ENCODE measurements at places on chromosomes 12 and 14.

DNA sequence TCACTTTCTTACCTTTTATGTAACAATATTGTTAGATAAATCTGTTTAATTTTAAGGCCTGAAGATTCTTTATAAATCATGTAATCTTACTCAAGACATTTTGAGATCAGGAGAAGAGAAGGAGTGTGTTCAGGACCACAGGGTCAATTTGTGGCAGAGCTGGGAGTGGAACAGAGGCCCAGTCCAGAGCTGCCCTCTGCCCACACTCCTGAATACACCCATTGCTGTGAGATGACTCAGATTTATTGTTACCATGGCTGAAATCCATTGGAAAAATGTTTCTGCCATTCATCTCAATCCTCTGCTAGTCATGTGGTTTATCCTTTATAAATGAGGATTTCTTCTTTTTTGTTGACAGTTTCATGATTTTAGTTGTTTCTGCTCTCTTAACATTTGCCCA, 100.5 kb upstream of the STXBP6 start:
- no peak for DNase-seq

DNA sequence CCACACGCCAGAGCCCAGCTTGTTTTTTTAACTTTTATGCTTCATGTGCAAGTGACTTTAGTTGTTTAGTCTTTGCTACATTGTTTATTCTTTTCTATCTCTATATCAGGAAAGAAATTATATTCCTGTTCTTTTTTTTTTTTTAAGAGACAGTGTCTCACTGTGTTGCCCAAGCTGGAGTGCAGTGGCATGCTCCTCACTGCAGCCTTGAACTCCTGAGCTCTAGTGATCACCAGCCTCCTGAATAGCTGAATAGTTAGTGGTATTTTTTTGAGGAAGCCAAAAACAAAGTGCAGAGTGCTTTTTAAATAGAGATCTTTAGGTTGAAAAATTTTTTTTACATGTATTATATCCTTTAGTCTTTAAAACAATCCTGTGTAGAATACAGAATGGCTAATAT, 58.2 kb downstream of the ETNK1 start:
- DNase-seq = no peak

- DNase-seq = no peak
Observed at GRCh38 chr12:68601767-68602166, 8.9 kb upstream of the RAP1B start.

DNA sequence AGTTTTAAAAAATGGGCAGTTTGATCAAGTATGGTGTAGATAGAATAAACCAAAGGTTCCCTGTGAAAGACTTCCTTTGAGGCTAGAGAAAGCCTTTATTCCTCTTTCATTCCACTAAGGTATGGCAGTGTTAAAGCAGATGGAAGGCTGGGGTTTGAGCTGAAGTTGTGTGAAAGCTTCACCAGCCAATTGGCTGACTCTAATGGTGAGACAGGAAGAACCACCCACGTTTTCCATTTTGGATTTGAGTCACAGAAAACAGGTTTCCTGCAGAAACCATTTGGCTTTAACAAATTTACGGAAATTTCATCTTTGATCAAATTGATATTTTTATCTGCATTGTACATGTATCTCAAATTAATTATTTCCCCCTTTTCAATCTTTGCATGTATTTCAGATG, 455.0 kb downstream of the PCNX1 start:
- DNase-seq = no peak

DNA sequence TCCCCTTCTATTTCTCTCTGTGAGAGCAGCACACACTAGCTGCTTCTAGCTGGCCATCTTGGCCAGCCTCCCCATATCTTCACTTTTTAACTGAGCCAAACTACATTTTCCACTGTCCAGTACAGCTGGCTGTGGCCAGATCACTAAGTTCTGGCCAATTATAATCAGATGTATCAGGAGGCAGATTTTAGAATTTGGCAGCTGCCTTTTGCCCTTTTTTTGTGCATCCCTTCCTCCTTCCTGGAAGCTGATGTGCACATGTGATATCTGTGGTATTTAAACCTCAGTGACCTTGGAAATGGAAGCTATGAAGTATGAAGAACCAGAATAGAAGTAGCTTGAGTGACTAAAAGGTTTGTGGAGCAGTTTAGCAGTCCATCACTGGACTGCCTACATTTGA, 49.8 kb upstream of the ANO6 start:
- no peak for DNase-seq

- no peak for DNase-seq
Observed at GRCh38 chr14:52769887-52770286, 21.5 kb downstream of the GNPNAT1 start.

GRCh38 chr14:20976291-20976690, 13.5 kb upstream of the METTL17 start:
- no peak for DNase-seq

GRCh38 chr12:94109160-94109559, 39.2 kb upstream of the PLXNC1 start:
- DNase-seq = no peak

DNA sequence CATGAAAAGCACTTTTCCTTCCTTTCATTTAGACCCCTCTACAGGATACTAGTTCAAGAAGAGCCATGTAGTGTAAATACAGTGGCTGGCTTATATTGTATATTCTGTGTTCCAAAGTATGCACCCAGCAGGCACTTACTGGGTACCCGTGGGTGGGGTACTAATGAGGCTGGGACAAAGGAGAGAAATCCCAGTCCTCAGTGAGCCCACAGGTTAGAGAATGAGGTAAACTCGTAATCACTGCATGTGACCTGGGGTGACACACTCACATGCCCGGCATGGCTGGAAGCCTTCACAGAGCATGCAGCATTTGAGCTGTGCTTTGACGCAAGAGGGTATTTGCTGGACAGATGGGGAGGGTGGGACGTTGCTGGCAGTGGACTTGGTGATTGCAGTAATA, 17.1 kb downstream of the SLC24A4 start:
- DNase-seq = no peak

- no peak for DNase-seq
Observed at GRCh38 chr14:75267141-75267721, 11.4 kb upstream of the FOS start.

- no peak for DNase-seq
Observed at GRCh38 chr14:74348735-74349463, 628 bp downstream of the VRTN start.

- no peak for DNase-seq
Observed at GRCh38 chr14:76546426-76547221, 170.7 kb downstream of the ESRRB start.

DNA sequence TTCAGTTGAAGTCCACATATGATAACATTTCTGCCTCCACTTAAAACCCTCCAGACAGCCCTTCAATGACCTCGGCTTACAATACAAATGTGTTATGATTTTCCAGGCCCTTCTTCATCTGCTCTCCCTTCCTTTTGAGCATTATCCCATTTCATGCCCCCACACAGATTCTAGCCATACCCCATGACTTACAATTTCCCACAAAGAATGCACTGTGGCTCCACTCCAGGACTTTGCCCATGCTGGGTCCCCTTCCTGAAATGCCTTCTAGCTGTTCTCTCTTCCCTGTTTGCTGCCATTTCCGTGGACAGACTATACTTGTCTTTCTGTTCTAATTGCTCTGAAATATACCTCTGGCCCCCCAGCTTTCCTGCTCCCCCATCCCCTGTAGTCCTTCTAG, 963.2 kb downstream of the DIO2 start:
- DNase-seq = no peak

DNA sequence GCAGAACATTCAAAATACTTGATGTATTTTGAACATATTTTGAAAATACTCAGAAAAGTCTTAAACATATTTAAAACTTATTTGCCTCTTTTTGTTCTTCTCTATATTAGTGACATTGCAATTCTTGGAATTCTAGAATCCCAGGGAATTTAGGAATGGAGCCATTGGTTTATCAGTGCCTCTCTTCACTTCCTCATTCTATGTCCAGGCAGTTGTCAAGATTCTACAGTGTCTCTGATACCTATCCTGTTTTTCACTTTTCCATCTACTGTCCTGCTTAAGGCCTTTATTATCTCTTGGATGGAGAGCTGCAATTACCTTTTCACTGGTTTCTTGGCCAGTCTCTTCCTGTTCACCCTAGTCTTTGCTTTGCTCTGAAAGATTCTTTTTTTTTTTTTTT, 144.6 kb downstream of the TTLL5 start:
- no peak for DNase-seq

- no peak for DNase-seq
Observed at GRCh38 chr12:19074700-19075099, 54.8 kb upstream of the PLEKHA5 start.

GRCh38 chr12:67592228-67593011, 56.1 kb upstream of the DYRK2 start:
- no peak for DNase-seq

DNA sequence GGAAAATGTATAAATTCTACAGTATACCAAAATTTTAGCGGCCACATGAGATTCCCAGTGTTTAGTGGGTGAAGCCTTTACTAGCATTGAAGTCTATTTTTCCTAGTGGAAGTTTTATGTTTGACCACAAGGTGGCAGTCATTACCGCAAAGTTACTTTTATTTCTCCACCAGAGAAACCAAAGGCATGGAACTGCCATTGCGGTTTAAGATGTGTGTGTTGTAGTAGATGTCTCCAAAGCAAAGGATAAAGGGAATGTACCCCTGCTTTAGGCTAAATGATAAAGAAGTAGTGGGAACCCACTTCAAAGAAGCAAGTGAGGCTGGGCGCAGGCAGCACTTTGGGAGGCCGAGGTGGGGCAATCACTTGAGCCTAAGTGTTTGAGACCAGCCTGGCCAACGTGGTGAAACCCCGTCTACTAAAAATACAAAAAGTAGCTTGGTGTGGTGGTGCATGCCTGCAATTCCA, 140.5 kb downstream of the PRKCH start:
- DNase-seq = no peak

- DNase-seq = no peak
Observed at GRCh38 chr14:103989964-103990363, 47.6 kb upstream of the RD3L start.

DNA sequence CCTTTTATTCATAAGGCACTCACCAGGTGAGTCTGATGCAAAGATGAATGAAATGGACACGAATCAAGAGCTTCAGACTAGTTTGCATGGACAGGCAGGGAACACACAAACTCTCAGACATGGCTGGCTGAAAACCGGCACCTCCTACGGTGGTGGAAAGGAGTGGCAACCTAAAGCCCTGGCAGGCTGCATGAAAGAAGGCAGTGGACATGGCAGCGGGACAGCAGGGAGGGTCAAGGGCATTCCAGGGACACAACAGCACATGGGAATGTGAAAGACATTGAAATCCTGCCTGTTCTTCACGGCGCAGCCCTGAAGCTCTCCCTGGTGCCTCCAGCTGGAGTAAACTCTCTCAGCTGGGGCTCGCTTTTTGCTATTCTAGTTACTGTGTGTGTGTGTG, 16.6 kb upstream of the LRTM2 start:
- DNase-seq = no peak

DNA sequence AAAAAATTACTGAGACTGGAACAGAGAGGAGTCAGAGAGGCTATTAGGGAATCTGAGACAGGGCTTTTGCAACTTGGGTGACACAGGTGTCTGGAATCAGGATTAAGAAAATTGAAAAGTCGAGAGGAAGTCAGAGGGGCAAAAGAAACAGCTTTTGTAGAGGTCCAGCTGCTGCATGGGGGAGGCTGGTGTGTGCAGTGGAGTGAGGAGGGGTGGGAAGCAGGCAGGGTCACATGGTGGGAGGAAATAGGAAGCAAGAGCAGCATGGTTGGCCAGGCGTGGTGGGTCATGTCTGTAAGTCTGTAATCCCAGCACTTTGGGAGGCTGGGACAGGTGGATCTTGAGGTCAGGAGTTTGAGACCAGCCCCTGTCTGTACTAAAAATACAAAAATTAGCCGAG, 69.7 kb upstream of the VRK1 start:
- DNase-seq = no peak

DNA sequence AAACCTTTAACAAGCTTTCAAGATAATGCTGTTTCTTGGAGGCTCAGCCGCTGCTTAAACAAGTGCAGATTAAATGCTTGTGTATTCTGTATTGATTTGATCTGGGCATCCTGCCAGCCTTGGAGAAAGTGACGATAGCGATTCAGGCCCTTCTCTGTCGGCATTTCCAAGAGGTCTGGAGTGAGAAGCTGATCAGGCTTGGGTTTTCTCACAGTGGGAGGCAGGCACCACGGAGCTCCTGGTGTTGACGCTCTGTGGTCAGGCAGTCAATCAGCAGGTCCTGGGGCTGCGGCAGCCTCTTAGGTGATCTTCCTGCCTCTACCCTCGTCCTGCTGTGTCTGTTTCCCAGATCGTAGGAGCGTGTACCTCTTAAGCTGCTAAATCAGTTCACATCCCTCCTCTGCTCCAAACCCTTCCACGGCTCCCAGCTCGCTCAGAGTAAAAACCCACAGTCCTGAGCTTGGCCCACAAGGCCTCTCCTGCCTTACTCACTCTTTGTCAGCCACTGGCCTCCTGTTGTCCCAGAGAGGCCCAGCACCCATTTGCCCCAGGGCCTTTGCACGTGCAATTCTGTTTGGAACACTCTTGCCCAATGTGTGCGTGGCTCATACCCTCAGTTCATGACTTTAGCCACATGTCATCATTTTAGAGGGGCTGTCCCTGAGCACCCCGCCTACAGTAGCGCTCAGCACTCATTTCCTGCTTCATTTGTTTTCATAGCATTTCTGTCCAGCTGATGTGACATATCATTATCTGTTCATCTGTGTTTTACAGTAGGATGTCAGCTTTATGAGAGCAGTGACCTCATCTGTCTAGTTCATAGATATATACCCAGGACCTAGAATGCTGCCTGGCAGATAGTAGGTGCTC, 155.4 kb downstream of the AACS start:
- no peak for DNase-seq

- DNase-seq = no peak
Observed at GRCh38 chr12:69991690-69992288, 166.8 kb downstream of the MYRFL start.

GRCh38 chr12:53594897-53595615, 31.1 kb downstream of the ATF7 start:
- DNase-seq = no peak

- no peak for DNase-seq
Observed at GRCh38 chr14:34615507-34615906, 14.4 kb downstream of the SNX6 start.

GRCh38 chr12:75503459-75503858, 8.0 kb downstream of the KRR1 start:
- no peak for DNase-seq

- DNase-seq = no peak
Observed at GRCh38 chr12:26918321-26919215, 19.2 kb downstream of the INTS13 start.

DNA sequence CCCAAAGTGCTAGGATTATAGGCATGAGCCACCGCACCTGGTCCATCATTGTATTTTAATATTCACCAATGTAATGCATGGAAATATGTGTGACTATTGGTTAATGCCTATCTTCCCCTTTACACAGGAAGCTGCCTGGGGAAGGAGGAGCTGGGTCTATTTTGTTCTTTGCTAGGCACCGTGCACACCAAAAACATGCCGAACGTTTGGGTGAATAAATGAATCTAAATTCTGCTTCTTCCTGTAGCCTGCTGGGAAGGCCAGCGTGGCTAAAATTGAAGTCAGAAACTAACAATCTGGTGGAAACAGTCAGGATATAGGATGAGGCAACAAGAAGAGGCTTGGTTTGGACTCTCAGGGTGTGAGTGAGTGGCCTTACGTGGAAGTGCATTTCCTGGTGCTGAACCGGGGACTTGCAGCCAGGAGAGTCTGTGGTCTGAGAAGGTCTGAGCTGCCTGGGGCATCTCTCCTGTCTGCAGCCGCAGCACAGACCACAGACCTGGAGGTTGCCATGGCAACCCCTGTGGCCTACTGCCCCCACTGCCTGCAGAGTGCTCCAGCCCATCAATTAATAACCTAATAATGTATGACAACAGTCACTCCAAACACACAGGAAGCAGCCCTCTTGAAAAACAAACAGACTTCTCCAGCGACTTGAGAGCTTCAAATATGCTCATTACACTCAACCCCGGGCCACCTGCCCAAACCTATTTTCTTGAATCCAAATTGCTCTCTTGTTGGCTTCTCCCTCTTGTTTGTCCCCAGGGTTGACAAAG, 5.5 kb upstream of the GPR68 start:
- no peak for DNase-seq

Data from stimulated activated CD8-positive, alpha-beta memory T cell treated with anti-CD3 and anti-CD28 coated beads, Interleukin-7, amount 100 ng/mL, for 1 hour (primary cell).